Amygdala (tissue), 56 donors: ENCODE measurements at places on chromosomes 2 and 18.

GRCh38 chr18:7908681-7909299 lies 341.7 kb downstream of the PTPRM start:
- DNase-seq: no peak

DNA sequence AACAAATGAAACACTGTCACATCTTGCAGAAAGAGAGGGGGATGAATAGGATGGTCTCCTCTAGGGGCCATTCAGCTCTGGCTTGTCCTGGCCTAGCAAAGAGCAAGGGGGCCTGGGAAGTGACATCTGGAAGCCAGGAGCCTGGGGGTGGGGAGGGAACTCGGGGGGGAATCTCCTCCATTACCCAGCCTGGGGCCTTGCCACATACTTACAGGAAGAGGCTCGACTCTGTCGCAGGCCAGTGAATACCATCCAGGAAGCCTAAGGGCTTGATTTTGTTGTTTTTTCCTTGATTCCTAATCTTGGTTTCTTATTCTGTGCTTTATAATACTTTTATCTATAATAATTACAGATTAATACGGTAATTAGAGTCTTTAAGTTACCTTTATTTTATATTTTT lies 797.5 kb upstream of the ID2 start:
- no peak for DNase-seq

DNA sequence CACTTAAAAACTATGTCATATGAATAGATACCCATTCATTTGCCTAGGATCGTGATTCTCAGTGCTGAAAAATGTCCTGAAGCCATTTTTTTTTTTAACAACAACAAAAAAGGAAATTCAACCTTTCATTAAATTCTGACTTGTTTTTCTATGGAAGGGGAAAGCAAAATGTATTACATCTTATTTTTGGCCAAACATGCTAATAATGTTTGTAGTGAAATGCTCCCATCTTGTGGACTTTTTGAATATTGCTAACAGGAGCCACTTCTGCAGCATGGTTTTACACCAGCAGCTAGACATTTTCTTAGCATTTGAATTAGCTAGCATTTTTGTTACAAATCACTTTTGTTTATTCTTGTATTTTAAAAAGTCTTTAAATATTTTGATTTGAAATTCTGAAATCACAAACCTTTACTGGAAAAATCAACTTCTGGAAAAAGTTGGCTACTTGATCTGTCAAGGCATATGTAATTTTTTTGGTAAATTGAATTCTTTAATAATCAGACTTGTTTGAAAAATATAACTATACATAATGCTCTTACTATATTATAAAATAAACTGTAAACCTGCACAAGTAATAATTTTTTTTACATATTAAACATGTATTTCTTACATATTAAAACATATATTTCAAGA lies 75.8 kb downstream of the KIDINS220 start:
- DNase-seq: no peak

GRCh38 chr18:5512176-5512575 lies 31.6 kb downstream of the EPB41L3 start:
- no peak for DNase-seq

DNA sequence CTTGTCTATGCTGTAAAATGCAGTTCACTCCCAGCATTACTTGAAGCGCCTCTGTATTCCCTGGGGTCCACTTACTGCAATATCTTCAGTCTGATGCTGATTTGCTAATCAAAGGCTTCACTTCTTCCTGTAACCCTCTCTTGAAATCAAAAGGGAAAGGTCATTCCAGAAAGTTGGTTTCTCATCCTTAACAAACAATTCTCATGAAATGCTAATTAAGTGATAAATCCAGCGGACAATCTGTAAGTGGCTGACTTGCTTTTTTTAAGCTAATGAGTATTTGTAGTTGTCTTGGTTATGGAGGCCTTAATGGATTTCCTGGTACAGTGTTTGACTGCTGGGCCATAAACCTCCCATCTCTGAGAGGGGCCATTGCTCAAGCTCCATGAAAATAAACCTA lies 499.6 kb upstream of the HS6ST1 start:
- no peak for DNase-seq

- DNase-seq: no peak
Measured at GRCh38 chr2:60468382-60469085, 84.9 kb downstream of the BCL11A start.

DNA sequence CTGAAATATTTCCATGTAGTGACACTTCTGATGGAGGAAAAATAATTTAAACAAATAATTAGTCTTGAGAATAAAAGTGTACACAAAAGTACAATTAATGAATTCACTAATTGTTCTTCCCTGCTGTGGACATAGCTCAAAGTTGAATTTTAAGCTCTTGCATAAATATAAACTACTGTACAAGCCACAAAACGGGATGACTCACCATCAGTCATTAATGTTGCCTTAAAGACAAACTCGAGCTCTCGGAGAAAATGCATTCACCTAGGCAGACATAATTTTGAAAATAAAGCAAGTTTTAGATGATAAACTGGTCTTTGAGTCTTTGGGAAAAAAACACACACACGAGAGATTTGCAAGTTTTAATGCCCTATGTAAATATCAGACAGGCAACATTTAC lies 436.4 kb downstream of the ZNF521 start:
- DNase-seq: no peak

- no peak for DNase-seq
Measured at GRCh38 chr18:58669731-58670378, 1.4 kb upstream of the MALT1 start.
